Spleen (tissue), 13 donors: ENCODE measurements at places on chromosomes 1 and 21. TPM values are rescaled to one million over a fixed set of nuclear protein-coding genes. Genes with fewer than 3 reads are reported as not detected.
A peak's percentile ranks its signal among the peaks of the same experiment; 100 is the strongest.

Gene WNT4
- total RNA-seq, result 0.20 TPM

Gene RORC
- total RNA-seq, result 0.85 TPM

Gene KRTAP12-2
- not detected for total RNA-seq

Gene TAS1R3
- 3.1 TPM for total RNA-seq

Gene CFHR5
- total RNA-seq, result not detected

DNA sequence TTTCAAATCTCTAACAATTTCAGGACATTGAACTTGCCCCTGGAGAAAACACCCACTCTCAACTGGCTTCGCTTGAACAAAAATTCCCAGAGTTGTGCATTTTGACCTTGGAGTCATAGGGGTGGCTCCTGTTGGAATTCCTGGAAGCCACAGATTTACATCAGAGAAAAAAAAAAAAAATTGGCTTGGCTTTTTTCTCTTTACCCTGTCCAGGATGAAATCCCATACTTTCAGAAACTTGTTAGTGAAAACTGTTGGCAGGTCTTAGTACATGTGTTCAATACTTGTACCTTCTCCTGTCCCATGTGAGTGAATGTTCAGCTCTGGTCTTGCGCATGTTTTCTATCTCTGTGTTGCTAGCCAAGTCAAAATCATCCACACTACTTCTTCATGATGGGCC, 228.8 kb downstream of the TGFB2 start:
- H3K36me3 ChIP-seq, result no peaks in the 10 kb centered on the region
- H3K4me1 ChIP-seq, result no peaks in the 10 kb centered on the region
- H3K27me3 ChIP-seq, result no peaks in the 10 kb centered on the region
- no peak for DNase-seq
- no peak overlapping the region for H3K27ac ChIP-seq
- no peak overlapping the region for H3K4me3 ChIP-seq

DNA sequence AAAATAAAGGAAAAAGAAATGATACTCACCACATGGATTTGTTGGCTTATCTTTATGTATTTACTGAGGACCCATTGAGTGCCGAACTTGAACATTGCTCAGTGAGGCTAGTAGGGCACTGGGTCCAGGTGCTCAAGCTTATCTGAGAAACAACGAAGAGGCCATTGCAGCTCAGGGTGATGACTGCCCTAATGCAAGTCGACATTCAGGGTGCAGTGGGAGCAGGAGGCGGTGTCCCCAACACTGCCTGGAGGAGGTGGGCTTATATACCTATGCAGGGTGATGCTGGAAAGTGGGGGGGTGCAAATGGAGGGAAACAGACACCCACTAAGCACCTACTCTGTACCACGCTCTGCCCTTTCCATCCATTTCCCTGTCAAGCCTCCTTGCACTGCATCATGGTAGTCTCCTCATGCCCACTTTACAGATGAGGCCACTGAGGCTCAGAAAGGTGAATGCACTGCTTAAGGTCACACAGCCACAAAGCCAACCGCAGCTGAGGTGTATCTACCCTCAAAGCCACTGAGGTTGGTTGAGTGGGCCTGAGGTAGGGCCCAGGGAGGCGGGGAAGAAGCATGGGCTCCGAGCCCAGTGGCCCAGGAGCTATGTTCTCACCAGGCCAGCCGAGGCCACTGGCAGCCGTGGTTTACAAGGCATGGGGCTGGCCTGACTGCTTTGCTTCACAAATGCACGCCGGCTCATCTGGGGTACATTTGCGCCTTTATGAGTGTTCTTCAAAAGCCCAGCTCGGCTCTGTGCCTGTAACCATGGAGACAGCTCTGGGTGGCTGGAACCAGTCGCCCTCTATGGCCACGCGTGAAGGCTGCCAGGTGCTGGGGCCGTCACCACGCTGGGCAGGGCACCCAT, 103.8 kb downstream of the EPHB2 start:
- no peak overlapping the region for H3K27ac ChIP-seq
- no peaks in the 10 kb centered on the region for H3K4me1 ChIP-seq
- DNase-seq, result peak; percentile 43

DNA sequence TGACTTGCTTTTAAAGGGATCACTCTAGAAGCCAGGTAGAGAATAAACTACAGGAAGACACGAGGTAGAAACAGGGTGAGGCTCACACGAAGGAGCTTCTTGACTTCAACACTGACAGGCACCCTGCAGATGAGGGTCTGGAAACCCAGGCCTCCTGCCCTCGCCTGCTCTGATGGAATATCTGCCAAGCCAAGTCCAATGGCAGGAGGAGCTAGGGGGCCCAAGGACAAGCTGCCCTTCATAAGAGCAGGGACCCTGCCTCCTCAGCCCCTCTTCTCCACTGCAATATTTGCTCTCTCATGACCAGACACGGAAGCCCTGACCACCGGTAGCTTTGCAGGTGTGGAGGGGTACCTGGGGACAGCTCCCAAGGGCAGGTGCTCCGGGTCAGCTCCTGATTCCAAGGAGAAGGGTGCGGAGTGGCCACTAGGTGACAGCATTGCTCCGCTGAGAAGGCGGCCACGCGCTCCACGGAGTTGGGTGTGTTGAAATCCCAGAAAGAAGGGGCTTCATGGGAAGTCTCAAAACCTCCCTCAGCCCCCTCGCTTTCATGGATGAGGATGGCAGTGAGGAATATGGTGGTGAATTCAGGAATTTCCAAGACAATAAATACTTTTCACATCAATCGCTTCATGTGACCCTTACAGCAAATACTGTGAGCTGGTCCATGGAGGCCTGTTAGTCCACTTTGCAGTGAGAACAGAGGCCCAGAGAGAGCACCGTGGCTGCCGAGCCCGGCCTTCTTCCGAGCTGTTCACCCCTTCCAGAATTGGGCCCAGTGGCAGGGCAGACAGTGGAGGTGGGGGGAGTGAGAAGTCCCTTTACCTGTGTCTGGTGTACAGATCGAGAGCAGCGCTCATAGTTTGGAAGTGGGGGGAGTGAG, 33.2 kb upstream of the PAX7 start:
- DNase-seq, result peak; percentile 83
- H3K27ac ChIP-seq, result no peak overlapping the region
- no peak overlapping the region for H3K4me3 ChIP-seq
- H3K27me3 ChIP-seq, result no peaks in the 10 kb centered on the region

- DNase-seq, result no peak
- H3K4me3 ChIP-seq, result peak overlapping the region; percentile 82
- H3K27me3 ChIP-seq, result no peaks in the 10 kb centered on the region
- peak overlapping the region; percentile 95 for H3K27ac ChIP-seq
- no peaks in the 10 kb centered on the region for H3K36me3 ChIP-seq
Observed at GRCh38 chr1:97919585-97920261, 1.1 kb downstream of the DPYD start.

GRCh38 chr1:10338047-10338446, 60.8 kb upstream of the PGD start:
- no peaks in the 10 kb centered on the region for H3K27me3 ChIP-seq
- DNase-seq, result no peak
- no peaks in the 10 kb centered on the region for H3K4me1 ChIP-seq
- H3K36me3 ChIP-seq, result peaks cover 43% of the 10 kb centered on the region
- H3K27ac ChIP-seq, result peak overlapping the region; percentile 33

DNA sequence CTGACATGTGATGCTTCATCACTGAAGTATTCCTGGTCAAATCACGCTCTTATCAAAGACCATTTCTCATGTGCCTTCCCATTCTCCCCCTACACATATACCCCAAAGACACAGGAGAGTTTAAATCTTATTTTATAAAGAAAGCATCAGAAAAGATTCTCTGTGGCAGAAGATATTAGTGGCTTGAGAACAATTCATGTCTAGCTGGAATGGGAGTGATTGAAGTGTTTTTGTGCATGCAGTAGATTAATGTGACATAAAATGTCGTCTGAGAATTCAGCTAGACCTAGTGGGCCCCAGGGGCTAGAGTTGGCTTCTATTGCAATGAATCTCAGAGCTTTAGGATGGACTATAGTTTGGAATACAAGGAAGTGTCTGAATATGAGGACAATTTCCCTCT, 163.9 kb downstream of the HUNK start:
- H3K36me3 ChIP-seq, result no peaks in the 10 kb centered on the region
- DNase-seq, result no peak
- no peaks in the 10 kb centered on the region for H3K27me3 ChIP-seq

GRCh38 chr1:8397511-8397910, 79.6 kb downstream of the SLC45A1 start:
- no peak overlapping the region for H3K4me3 ChIP-seq
- peaks cover 58% of the 10 kb centered on the region for H3K4me1 ChIP-seq
- no peak for DNase-seq
- peaks cover 39% of the 10 kb centered on the region for H3K36me3 ChIP-seq
- H3K27me3 ChIP-seq, result no peaks in the 10 kb centered on the region
- peak overlapping the region; percentile 85 for H3K27ac ChIP-seq

GRCh38 chr1:187275985-187276575, 447.3 kb downstream of the PLA2G4A start:
- H3K4me1 ChIP-seq, result no peaks in the 10 kb centered on the region
- no peak overlapping the region for H3K27ac ChIP-seq
- DNase-seq, result no peak
- H3K4me3 ChIP-seq, result no peak overlapping the region
